ENCODE measurements at places on chromosomes 7 and 10. TPM values are rescaled to one million over a fixed set of nuclear protein-coding genes. Genes with fewer than 3 reads are reported as not detected.
A peak's percentile ranks its signal among the peaks of the same experiment; 100 is the strongest.

The ANKRD30A gene
- total RNA-seq: not detected

The UNCX gene
- total RNA-seq: not detected

GRCh38 chr10:86162696-86163400 lies 203.7 kb downstream of the GRID1 start:
- peaks cover 3% of the 10 kb centered on the region for H3K27me3 ChIP-seq
- H3K27ac ChIP-seq: no peak overlapping the region
- H3K36me3 ChIP-seq: no peaks in the 10 kb centered on the region

- peaks cover 55% of the 10 kb centered on the region for H3K27me3 ChIP-seq
- H3K36me3 ChIP-seq: no peaks in the 10 kb centered on the region
- H3K27ac ChIP-seq: no peak overlapping the region
- no peak overlapping the region for H3K4me3 ChIP-seq
Observed at GRCh38 chr10:99524050-99524666, 8.6 kb upstream of the NKX2-3 start.

DNA sequence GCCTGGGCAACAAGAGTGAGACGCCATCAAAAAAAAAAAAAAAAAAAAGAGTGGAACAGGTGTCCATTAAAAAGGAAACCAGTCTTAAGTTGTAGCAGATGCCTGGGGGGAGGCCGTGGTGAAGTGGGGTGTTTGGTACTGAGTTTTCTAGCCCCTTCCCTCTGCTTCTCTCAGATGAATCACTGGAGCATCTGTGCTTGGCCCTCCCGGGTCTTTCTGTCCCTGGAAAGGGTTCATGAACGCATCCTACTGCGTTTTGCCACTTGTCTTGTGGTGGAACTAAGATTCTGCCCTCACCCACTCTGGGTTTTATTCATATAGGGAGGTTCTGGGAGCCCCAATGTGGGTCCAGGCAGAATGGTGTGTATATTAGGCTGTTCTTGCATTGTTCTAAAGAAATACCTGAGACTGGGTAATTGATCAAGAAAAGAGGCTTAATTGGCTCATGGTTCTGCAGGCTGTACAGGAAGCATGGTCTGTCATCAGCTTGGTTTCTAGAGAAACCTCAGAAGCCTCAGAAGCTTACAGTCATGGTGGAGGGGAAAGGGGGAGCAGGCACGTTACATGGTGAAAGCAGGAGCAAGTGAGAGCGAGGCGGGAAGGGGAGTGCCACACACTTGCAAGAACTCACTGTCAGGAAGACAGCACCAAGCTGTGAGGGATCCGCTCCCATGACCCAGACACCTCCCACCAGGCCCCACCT lies 63.5 kb downstream of the CAMK1D start:
- H3K4me1 ChIP-seq: peaks cover 52% of the 10 kb centered on the region
- H3K27me3 ChIP-seq: no peaks in the 10 kb centered on the region
- no peak overlapping the region for H3K4me3 ChIP-seq
- peaks cover 8% of the 10 kb centered on the region for H3K36me3 ChIP-seq
- DNase-seq: peak; percentile 3
- H3K27ac ChIP-seq: peak overlapping the region; percentile 41

DNA sequence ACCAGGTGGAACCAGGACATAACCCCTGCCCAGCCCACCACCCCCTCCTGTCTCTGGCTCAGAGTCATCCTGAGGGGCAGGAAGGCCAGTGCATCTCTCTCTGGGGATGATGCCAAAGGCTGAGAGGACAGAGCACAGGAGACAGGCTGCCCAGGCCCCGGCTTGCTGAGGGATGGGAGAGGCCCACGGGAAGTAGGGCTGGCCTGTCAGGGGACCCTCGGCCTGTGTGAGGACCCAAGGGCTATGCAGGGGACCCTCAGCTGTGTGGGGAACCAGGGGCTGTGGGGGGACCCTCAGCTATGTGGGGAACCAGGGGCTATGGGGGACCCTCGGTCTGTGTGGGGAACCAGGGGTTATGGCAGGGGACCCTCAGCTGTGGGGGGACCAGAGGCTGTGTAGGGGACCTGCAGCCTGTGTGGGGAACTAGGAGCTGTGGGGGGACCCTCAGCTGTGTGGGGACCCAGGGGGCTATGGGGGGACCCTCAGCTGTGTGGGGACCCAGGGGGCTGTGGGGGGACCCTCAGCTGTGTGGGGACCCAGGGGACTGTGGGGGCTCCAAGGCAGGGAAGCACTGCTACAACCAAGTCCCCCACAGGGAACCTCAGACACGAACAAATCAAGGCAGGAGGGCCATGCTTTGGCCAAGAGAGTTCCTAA lies 27.7 kb downstream of the EBF3 start:
- no peak overlapping the region for H3K4me3 ChIP-seq
- no peaks in the 10 kb centered on the region for H3K4me1 ChIP-seq
- no peak overlapping the region for H3K27ac ChIP-seq
- H3K27me3 ChIP-seq: peaks cover 16% of the 10 kb centered on the region

- no peak for DNase-seq
- H3K4me1 ChIP-seq: no peaks in the 10 kb centered on the region
- no peaks in the 10 kb centered on the region for H3K27me3 ChIP-seq
- no peak overlapping the region for H3K4me3 ChIP-seq
- H3K36me3 ChIP-seq: no peaks in the 10 kb centered on the region
- H3K27ac ChIP-seq: peak overlapping the region; percentile 46
Observed at GRCh38 chr7:17474724-17475344, 176.4 kb downstream of the AHR start.

- H3K4me1 ChIP-seq: peaks cover 7% of the 10 kb centered on the region
- H3K36me3 ChIP-seq: peaks cover 3% of the 10 kb centered on the region
- H3K4me3 ChIP-seq: no peak overlapping the region
- no peak for DNase-seq
- no peak overlapping the region for H3K27ac ChIP-seq
Observed at GRCh38 chr7:66283003-66283920, 78.1 kb downstream of the TPST1 start.

Data from naive thymus-derived CD8-positive, alpha-beta T cell (primary cell).